ENCODE measurements at places on chromosomes 1 and 21.

DNA sequence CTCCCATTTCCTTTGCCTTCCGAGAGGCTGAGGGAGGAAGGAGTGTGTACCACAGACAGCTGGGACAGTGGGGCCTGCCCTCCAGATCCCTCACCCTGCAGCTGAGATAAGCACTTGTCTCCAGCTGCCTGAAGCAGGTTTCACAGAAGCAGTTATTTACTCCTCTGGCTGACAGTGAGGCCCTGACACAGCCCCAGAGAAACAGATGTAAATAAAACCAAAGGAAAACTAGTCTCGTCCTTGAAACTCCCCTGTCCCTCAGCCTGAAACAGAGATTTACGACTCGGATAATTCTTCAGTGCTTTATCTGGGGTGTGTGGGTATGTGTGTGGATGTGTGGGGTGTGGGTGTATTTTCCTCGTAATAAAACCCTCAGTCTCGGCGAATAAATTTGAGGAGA, 181.1 kb downstream of the IGSF21 start:
- DNase-seq: no peak

DNA sequence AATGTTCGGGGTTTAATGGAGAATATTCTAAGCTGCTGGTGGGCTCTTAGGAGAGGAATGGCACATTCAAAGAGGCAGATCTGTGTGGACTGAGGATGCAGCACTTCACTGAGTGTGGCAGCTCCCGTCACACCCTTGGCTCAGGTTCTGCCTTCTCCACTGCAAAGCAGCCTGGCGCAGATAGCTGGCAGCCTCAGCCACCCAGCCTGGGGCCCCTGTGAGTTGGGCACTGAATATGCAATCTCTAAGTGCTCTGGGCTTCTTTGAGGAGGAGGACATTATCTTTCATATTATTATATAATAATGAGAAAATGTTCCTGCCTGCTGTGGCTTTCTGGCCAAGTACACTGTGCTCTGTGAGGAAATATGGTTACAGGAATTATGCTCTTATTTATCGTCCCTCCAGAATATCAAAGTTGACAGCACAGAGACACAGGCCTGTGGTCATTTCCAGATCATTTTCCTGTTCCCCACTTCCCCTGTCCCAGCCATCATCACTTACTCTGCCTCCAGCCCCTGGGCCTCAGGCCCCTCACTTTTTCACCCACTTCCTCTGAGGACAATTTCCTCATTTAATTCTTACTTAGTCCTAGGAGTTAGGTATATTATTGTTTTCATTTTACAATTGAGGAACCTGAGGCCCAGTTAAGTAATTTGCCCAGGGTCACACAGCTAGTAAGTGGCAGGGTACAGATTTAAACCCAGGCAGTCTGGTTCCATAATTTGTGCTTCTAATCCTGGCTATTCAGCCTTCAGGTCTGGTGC, 53.6 kb downstream of the MAB21L3 start:
- no peak for DNase-seq

DNA sequence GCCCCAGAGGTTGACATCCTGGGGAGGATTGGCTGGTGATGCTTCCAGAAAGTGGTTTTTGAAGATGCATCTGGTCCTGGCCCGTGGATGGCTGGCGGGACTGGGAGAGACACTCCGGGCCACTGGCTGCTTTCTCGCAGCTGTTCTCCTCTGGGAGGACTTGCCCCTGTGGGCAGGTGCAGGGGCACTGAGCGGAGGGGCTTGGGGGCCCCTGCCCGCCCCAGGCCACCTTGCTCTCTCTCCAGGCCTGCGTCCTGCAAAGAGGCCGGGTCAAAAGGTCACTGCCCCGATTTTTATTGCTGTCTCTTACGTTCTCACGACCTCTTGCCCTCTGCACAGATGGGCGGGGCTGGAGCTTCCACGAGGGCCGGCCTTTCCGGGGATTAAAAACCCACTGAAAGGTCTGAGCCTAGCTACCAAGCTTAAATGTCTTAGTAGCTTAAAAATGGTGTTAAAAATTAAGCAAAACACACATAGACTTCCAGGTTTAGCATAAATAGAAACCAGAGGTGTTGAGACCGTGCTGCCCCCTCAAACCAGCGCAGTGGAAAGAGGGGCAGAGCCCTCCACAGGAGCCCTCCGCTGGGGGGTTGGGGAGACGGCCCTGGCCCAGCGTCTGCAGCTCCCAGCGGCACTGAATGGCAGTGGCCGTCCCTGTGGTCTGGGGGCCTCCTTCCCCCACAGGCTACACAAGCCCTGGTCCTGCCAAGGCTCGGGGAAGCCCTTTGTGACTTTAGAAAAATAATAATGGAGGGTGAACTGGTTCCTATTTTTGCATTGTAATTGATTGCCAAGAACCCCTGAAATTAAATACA, 43.9 kb downstream of the SKI start:
- DNase-seq: no peak

DNA sequence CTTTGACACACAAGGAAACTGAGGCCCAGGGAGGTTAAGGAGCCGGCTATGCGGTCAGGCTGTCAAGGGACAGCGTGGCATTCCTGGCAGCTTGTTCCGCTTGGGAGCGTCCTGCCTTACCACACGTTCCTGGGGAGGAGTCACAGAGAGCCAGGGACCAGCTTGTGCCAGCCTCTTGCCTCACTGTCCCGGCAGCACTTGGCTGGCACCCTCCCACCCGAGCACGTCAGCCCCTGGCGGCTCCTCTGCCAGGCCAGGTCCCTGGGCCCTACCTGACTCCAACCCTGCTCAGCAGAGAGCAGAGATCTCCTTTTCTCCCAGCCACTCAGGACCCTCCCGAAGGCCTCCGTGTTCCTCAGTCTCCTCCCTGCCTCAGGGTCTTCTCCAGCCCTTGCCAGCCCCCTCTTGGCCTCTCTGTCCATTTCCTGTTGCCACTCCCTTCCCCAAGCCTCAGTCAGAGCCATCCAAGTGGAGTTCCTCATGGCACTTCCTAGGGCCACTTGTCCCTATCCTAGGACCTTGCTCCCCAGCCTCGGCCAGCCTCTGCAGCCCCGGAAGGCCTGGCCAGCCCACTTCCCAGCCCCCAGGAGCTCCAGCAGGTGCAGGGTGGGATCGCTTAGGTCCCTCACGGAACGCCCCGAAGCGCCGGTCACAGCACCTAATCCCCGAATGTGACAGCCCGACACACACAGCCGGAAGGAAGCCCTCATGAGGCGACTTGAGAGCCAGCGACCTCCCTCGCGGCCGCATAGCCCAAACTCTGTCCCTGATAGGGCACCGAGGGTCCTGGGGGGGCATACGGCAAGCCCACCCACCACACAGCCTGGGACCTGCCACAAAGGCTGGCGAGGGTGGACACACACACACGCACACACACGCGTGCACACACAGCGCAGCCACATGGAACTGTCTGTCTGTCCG, 130.3 kb downstream of the CASZ1 start:
- DNase-seq: no peak

DNA sequence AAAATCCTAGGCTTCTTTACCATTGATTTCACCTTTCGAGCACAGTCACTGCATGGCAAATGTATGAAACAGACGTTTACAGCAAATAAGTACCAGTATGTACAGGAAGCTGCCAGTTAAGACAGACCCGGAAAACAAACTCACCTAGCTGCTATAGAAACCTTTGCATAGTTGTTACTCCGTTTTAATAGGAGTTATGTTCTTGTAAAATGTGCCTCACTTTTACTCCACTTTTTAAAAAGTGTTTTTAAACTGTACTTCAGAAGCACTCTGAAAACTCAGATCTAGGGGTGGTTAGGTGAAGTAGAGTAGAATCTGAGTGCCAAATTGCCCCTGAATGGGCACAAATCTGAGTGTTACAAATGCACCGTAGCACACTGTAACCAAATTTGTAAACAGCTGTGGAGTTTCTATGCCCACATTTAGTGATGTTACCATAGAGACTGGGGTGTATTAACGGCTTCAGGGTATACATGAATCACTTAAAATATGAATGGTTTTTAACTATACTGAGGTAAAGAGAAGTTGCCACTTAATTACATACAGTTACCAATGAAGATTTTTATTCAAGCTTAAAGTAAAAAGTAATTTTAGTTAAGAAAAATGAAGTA, 30.7 kb downstream of the CNIH4 start:
- no peak for DNase-seq

- DNase-seq: no peak
Measured at GRCh38 chr1:18997508-18997907, 41.0 kb upstream of the IFFO2 start.

GRCh38 chr1:229448845-229449244, 15.0 kb upstream of the ACTA1 start:
- no peak for DNase-seq

- no peak for DNase-seq
Measured at GRCh38 chr1:179754041-179754624, 11.0 kb downstream of the FAM163A start.

- DNase-seq: no peak
Measured at GRCh38 chr1:27548136-27548853, 55.6 kb downstream of the AHDC1 start.

DNA sequence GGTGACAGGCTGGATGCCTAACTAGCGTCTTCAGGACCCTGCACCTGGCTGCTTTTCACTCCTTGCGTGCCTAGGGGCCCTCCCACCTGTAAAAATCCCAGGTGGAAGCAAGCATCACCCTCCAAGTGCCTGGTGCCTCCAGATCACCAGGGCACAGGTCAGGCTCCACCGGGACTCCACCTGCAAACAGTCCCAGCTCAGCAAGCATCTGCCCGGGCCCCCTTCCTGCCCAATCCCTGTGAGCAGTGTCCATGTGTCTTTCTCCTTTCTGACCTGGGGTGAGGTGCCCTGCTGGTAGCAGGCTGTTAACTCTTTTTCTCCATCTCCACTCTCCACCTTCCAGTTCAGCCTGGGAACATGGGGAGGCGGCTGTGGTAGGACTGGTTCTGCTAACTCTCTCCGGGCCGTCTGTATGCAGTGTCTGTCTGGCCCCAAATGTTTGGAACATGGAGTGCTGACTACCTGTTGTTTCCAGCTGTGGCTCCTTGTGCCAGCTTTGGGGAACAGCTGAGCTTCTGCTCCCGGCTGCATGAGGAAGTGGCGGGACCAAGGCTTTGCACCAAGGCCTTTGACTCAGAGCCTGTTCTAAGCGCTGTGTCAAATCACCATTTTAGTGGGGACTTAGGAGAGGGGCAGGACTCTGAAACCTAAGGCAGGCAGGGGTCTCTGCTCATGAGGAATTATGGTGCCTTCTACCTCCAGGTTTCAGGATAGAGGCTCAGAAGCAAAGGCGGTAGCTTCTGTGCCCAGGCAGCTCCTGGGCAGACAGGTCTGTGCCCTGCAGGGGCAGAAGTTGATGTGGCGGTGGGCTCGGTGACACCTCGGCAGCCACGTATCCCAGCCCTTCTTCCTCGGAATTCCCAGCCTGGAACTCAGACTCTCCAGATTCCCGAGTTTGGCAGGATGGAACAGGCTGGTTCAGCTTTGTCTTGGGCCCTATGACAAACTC, 5.5 kb downstream of the GPR137B start:
- DNase-seq: no peak

DNA sequence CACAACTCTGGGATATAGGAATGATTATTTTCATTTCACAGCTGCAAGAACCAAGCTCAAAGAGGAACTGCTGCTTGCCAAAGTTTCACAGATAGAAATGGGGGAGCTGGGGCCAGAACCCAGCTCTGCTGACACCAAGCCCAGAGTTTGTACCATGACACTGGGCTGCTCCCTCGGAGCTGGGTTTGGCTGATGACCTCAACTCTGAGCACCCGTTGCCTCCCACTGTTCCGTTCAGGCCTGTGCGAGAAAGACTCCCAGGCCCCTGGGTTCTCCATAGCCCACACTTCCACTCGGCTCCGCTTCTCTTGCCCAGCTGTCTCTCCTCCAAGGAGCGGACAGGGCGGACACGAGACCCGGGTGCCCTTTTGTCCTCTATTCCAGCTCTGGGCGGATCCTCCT, 55.2 kb downstream of the NGF start:
- no peak for DNase-seq

- no peak for DNase-seq
Measured at GRCh38 chr1:72229893-72230292, 52.4 kb downstream of the NEGR1 start.

GRCh38 chr1:85340427-85340826, 64.0 kb upstream of the BCL10 start:
- DNase-seq: no peak

DNA sequence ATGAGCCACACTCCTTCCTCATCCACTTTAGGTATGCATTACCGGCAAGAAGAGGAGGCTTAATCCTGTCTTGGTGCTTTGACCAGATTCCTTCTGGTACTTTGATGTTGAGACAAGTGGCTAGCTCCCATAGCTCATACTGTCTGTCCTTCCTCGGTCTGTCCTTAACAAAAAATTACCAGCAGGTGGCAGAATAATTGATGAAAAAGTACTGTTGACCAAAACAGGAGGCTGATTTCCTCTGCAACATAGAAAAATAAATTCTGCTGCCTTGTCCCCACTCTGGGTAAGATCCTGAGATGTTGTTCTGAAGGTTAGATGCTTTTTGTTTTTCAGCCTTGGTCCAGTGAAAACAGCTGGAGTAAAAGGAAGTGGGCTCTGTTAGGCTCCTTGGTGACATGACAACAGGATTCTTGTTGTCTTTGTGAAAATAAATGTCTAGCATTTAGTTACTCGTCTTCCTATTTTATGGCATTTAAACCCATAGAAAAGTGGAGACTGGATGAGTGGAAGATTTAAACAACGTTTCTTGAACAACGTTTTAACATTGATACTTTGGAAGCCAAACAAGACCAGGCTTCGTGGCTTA, 11.2 kb upstream of the HJV start:
- peak; percentile 67 for DNase-seq

- peak; percentile 79 for DNase-seq
Measured at GRCh38 chr1:20717452-20718342, at the start of gene KIF17. Gene KIF17, minus strand, starts transcription at chr1:20718007. Its CDS starts 301 bp downstream, at chr1:20717706.

- no peak for DNase-seq
Measured at GRCh38 chr1:155018617-155019348, 14.8 kb downstream of the DCST2 start.

- no peak for DNase-seq
Measured at GRCh38 chr1:53574621-53575020, 115.4 kb downstream of the DMRTB1 start.

DNA sequence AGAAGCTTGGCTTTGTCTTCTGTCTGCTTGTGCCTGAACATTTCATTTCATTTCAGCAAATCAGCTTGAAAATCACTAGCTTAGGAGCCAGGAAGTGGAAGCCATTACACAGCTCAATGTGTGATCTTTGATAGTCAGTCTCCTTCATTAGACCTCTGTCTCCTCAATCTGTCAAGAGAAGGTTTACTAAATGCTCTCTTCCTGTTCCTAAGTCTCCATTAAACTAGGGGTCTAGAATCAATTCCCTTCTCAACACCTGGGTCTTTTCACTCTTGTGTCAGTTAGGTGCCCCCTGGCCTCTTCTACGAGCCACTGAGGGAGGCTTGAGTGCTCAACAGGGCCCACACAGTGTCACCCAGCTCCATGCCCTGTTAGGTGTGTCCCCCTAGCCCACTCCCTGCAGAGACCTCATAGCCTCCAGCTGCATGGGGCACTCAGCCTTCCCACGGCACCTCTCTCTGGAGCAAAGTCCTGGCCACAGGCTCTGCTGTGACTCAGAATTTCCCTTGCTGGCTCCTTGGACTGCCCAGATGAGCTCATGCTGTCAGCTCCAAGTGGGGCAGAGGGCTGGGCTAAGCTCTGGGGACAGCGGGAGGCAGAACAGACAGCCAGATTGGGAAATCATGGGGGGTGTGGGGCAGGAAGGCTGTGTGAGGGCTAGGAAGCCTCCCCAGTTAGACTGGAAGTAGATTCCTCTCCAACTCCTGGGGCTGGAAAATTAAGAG, 115.7 kb upstream of the IPO9 start:
- no peak for DNase-seq
